ENCODE measurements at places on chromosomes 2 and 18.

GRCh38 chr2:239187464-239188253 lies 213.2 kb downstream of the HDAC4 start:
- no peak for DNase-seq

DNA sequence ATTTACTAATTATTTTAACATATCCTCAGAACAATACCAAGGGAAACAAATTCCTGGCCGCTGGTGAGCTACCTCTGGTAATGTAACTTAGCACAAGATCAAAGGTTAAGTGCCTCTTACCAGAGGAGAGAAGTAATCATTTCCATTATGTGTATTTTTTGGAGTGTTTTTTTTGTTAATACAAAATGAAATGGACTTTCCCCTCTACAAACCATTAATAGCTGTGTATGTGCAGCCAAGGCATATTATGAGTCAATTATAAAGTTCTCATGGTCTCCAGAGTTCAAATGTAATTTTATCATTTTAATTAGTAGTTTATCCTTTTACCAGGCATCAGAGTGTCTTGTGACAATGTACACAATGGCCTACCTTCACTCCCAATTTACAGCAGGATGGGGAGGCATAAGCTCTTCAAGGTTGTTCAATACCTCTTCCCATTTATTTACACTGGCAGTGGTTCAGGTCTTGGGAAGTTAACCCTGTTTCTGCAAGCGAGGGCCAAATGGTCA lies 242.2 kb downstream of the TGIF1 start:
- no peak for DNase-seq

GRCh38 chr2:17482651-17483050 lies 35.6 kb downstream of the RAD51AP2 start:
- no peak for DNase-seq

- DNase-seq: peak; percentile 78
These were observed 21.7 kb downstream of the LBH start for GRCh38 chr2:30252723-30253701.

- no peak for DNase-seq
These were observed 267.7 kb downstream of the BCL11A start for GRCh38 chr2:60285626-60286316.

DNA sequence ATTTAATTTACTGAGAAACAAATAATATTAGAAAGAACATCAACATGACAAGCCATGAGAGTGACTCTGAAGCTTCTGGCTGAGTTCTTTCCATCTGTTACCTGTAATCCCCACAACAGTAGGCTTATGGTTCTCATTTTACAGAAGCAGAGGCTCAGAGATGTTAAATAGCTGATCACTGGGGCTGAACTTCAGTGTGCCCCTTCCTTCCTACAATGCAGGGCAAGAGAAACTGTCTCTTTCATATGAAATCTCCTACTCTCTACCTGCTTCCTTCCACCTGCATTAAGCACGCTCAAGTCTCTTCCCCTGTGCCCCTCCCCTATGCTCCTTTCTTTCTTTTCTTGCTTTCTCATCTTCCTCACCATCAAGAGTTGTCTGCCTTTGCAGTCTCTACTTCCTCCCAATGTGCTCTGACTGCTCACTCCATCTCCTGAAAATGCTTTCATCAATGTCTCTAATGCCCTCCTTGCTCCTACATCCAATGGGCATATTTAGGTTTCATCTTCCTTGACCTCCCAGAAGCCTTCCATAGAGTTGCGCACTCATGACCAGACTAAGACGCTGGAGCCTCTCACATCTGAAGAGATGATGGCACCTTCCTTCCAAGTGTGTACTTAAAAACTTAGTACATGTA lies 23.7 kb downstream of the APOB start:
- DNase-seq: no peak

- no peak for DNase-seq
These were observed 10.6 kb downstream of the DNAJB2 start for GRCh38 chr2:219289537-219290361.

DNA sequence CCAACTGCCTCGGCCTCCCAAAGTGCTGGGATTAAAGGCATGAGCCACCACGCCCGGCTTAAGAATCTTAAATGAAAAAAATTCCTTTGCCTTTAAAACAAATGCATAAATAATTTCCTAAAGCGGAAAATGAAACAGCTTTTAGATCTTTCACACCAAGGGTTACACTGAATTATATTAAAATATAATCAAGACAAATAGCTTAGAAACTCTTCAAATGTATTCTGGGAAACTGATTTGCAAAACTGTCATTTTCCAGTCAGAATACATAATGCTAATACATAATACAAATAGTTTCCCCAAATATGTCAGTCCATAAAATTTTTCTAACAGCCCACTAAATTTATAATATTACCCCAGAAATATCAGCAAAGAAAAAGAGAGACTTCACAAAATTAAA lies 68.3 kb upstream of the PGAP1 start:
- no peak for DNase-seq

DNA sequence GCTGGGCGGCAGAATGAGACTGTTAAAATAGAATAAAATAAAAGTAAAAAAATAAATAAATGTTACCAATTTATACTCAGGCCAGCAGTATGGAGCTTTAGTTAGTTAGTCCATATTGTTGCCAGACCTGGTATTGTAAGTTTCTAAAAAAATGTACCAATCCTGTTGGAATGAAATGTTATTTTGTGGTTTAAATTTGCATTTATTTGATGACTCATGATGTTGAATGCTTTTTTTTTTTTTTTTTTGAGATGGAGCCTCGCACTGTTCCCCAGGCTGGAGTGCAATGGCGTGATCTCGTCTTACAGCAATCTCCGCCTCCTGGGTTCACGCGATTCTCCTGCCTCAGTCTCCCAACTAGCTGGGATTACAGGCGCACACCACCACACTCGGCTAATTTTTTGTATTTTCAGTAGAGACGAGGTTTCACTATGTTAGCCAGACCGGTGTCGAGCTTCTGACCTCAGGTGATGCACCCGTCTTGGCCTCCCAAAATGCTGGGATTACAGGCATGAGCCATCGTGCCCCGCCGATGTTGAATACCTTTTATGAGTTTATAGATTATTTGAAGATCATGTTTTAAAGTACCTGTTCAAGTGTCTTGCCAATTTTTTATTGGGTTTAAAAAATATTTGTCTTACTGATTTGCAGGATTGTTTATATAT lies 5.7 kb upstream of the PTPRN start:
- DNase-seq: no peak

- no peak for DNase-seq
These were observed 49.9 kb downstream of the MYO7B start for GRCh38 chr2:127585270-127585807.

DNA sequence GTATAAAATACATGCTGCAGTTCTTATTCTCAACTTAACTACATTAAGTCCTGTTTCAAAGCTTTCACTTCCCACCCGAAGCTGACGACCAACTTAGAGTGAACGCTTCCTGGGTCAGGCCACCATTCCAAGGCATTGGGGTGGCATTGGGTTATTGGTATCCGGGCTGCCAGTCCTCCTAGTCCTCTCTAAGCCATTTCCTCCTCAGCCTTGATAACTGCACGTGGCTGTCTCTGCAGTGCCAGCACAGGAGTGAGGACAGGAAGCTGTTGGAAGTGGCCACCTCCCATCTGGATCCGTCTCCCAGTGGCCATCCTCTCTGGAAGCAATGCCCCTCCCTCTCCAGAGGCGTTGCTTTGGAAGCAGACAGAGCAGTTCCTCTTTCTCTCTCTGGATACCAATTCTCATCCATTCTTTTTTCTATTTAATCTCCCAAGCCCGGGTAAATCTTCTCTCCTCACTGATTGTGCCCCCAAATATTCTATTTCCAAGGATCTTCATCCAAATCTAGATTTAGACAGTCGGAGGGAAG lies 354.7 kb downstream of the EIPR1 start:
- DNase-seq: no peak

DNA sequence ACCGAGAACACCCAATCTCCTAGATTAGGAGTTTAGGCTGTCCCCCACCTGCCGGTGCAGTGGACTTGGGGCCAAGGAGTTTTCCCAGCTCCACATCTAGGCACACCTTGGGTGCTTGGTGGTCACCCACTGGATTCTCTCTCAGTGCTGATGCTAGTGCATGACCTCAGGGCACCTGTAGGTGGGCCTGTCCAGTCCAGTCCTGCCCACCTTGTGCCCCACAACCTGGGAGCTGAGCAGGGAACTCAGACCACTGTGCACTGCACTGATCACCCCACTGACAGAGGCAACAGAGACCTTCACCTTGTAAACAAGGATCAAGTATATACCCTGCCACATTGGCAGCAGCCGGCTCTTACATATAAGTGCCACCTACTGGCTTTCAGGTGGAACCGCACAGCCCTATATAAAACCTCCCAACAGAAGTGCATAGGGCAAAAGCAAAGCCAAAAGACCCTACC lies 12.7 kb upstream of the CDH19 start:
- no peak for DNase-seq

- no peak for DNase-seq
These were observed 29.6 kb upstream of the EPAS1 start for GRCh38 chr2:46267616-46268015.
